ENCODE measurements at places on chromosomes 3 and 15.

DNA sequence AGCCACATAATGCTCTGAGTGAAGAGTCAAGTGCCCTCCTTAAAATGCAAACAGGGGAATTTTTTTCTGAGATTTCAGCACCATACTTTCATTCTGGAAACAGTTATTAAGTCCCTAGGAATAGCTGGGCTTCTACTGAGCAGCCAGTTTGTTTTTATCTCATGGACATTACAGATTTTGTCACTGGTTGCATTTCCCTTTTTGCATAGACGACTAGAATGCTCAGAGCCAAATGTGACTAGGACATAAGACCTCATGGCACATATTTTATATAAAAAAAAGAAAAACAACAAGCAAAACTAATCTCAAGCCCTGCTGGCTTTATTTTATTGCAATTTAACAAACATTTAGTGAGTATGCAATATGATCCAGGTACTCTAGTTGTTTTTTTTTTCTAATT, 112.7 kb upstream of the NANOGP8 start:
- no peak for DNase-seq

GRCh38 chr3:174444391-174444790, 414.7 kb upstream of the NAALADL2 start:
- DNase-seq, result no peak

DNA sequence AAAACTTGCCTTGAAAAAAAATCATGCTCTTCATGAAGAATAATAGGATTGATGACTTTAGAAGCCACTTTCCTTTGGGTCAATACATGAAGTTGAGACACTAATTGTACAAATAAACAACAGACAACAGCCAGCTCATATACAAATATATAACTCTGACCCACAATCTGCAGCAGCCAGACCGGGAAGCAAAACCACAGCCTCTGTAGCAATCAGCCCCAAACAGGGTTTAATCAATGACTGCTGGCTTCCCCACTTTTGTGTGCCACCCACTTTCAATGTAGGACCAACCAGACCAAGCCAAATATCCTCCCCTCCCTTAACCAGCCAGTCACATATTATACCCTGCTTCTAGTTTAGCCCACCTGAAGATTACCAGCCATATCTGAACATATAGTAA, 39.0 kb downstream of the IFT57 start:
- no peak for DNase-seq

DNA sequence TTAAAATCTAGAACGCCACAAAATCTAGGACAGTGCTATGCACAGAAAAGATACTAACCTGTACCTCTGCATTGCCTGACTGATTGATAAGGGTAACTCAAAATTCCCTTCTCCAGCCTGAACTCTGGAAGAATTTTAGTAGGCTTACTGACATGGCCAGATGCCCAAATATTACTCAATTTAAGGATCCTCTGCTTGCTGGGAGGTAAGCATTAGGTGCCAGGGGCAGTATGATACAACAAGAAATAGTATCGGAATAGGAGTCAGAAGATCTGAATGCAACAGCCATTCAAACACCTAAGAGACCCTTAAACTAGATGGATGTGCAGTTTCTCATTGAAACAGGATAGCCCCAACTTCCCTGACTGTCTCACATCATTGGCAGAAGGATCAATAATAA, 45.4 kb downstream of the CERS3 start:
- no peak for DNase-seq

DNA sequence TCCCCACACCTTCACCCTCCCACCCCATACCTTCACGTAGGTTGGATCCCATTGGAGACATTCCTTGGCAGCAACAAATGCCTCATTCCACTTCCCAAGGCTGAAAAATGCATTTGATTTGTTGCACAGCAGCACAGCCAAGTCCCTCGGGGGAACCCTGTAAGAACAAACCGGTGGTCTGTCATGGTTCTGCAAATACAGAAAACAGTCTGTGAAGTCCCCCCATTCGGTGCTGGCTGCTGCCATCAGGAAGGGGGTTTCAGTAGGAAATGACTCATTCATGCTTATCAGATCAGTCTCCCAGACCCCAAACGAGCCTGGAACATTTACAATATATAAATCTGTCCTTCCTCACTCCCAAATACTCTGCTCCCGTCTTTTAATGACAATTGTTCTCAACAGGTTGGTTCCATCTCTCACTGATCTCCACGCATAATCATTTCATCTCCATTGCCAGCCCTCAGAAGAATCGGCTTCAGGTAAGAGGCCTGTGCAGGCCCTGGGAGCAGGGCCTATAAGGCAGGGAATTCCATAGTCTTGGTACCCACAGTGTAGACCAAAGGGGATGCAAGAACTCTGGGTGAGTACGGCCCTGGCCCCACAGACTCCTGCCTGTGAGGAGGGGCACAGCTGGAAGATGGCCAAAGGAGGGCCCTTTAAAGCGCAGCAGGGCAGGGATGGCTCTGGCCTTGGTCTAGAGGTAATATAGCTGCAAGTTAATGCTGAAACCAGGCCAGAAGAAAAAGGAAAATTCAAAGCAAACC, 41.6 kb downstream of the TRANK1 start:
- no peak for DNase-seq

DNA sequence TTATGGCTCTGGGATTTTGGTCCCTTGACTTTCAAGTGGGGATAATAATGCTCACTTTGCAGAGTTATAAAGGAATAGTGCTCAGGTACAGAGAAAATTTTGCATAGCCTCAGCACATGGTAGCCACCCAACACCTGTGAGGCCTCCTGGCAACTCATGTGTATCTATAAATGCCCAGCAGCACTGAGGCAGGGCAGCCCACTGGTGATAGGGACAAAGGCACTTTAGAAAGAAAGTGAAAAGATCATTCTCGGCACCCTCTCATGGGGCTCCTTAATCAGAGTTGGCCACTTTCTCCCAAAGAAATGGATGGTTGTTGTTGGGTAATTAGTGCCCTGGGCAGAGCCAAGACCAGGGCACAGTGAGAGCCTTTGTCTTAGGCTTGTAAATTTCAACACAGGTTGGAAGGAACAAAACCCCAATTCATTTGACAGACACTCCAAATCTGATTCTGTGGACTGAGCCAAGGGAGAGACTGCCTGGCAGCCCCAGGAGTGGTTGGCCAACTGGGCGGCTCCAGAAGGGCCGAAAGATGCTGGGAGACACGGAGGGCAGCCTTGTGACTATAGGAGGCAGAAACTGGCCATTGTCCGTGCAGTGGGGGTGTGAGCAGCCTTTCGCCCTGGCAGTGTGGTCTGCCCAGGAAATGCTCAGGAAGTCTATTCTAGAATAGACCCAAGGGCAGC, 213.2 kb upstream of the RGMA start:
- no peak for DNase-seq

DNA sequence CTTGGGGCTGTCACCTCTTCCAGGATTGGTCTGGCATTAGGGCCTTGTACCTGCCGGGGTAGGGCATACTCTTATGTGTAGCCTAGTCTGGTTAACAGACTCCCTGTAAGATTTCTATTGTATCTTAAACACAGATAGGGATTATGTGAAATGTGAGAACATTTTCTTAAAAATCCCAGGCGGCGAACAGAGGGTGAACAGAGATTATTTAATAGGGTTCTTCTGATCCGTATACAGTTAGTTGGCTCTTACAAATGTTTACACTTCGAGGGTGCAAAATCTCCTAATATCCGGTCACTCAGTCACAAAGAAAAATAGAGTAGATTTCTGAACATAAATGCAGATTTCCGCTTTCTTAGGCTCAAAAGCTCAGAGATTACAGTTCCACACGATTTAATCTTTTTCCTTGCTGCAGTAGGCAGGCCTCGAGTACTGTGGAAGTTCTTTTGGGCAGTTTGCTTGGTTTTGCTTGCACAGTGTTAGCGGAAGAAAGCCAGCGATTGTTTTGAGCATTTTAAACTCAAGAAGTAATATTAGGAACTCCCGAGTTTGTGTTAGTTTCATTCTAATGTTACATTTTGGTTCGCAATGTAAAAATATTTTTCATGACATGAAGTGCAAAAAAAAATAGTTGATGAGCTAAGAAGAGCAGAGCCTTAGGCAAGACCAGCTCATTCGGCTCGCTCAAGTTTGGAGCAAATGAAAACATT, 993 bp downstream of the PLCL2 start:
- DNase-seq, result no peak

DNA sequence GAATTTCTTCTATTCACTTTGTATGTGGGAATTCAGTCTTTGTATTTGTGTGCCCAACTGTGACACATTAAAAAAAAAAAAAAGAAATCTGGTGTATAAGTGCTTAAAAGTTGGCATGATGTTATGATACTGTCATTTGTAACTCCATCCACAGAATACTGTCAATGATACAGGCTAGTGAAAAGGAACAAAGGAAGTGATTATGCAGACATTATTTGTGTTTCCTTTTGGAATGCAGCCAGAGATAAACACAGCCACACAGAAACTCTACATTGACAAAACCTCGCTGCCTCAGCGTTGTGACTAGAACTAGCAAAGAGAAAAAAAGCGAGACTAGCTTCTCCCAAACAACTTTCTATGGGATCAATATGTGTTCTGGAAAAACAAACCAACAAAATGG, 519.2 kb upstream of the AGTR1 start:
- no peak for DNase-seq
